Urothelium cell line (cell line): ENCODE measurements at places on chromosomes 11 and 22.

DNA sequence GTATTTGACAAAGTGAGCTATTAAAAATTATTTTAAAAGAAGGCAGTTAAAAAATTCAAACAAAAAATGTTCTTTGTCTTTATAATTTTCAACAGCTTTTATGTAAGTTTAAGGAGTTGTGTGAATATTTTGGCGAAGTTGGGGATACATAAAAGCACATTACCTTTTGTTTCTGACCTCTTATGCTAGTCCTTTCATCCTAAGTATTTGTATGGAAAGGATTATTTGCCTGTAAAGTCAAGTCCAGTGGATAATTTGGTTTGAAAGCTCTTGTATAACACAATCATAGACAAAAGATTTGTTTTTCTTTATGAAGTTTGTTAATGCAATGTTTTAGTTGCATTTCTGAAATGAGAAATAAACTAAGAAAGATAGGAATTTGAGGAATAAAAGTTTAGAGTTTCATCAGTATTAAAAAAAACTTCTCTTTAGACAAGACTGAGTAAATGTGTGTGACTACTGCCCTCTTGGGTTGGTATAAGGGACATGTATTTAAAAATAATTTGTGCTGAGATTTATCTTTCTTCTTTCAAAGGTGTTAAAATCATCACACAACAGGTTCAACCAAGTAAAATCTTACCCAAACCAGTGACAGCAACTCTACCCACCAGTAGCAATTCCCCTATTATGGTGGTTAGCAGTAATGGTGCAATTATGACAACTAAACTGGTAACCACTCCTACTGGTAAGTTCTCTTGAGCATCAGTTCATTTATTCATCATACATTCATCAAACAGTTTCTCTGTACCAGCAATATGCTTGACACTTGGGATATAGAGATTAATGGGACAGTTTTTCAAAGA, 68.2 kb downstream of the EMSY start:
- no peak for DNase-seq

GRCh38 chr11:134994431-134994830, 582.4 kb upstream of the B3GAT1 start:
- DNase-seq: no peak

- DNase-seq: no peak
Observed at GRCh38 chr11:47570651-47571356, 5.4 kb downstream of the PTPMT1 start.

DNA sequence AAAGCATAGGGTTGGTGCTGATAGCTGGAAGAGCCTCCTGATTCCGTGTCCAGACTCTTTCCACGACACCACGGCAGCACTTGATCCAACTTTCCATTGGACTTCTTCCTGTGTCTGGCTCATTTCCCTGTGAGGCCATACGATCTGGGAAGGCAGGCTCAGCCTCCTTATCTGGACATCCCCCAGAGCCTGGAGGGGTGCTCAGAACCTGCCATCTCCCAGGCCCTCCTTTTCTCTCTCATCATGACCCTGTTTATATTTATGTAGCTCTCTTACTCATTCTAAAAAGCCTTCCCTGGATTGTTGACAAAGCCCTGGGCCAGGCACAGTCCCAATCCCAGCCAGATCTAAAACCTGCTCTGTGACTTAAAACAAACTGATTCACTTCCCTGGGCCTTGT, 7.8 kb upstream of the BCL9L start:
- DNase-seq: no peak

DNA sequence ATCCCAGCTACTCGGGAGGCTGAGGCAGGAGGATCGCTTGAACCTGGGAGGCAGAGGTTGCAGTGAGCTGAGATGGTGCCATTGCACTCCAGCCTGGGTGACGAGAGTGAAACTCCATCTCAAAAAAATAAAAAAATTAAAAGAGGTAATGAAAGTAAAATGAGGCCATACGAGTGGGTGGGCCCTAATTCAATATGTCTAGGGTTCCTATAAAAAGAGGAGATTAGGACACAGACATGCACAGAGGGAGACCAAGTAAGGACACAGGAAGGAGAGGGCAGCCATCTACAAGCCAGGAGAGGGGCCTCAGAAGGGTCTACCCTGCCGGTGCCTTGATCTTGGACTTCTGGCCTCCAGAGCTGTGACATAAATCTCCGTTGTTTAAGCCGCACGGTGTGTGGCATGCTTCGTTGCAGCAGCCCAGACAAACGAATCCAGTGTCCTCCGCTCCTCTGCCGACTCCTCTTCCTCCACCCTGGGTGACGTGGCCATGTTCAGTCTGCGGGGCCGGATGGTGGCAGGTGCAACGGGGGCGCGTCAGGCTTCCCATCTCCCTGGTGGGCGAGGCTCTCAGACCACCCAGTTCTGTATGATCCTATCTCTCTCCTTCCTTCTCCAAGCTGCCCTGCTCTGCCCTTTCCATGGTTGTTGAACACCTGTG, 51.6 kb upstream of the PARVG start:
- no peak for DNase-seq

DNA sequence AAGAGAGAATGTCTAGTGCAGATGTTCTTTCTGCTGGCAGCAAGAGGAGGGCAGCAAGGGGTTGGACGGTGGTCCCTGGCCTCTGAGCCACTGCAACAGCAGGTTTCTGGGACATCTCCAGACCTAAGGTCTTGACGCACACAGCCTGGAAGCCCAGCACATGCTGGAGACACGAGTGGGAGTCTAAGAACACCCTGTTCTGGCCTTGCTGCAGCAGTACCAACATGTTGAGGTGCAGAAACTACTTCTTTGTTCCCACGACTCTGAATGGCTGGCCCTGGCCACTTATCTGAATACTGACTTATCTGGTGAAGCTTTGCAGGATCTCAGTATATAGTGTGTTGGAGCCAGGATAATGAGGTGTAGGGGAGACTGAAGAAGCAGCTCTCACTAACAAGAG, 6.8 kb downstream of the MICAL2 start:
- no peak for DNase-seq

DNA sequence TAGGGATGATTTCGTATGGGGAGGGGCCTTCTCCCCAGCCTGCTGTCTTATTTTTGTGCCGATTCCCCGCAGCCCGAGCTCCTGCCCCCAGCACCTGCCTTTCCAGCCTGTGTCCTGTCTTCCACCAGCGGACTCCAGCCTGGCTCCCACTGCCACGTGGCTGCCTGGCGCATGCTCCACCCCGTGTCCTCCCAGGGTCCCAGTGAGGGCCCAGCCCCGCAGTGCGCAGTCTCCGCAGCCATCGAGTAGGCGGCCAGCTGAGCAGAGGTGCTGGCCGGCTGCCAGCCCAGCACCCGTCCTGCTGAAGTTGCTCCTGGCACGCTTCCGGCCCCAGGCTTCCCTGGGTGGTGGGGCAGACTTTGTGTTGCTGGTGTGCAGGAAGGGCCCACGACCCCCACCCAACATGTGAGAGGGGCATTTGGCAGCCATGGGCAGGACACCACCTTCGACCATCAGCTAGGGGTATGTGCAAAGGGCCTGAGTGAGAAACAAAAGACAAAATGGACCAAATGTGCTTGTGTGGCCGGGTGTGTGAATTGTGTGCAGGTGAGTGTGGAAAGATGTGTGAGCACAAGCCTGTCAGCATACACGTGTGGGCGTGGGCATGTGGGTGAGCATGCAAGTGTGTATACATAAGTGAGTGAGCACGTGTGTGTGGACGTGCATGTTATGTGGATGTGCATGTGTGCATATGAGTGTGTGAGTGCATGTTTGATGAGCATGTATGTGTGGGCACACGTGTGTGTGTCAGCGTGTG, 55.9 kb downstream of the RTN4R start:
- peak; percentile 98 for DNase-seq

- DNase-seq: no peak
Observed at GRCh38 chr11:102345904-102346303, 1.1 kb upstream of the BIRC2 start.

- no peak for DNase-seq
Observed at GRCh38 chr11:119404872-119405271, 18.1 kb downstream of the THY1 start.

- peak; percentile 22 for DNase-seq
Observed at GRCh38 chr11:5522308-5522707, 5.8 kb upstream of the UBQLNL start.

- DNase-seq: peak; percentile 89
Observed at GRCh38 chr22:38353142-38353629, 36.0 kb upstream of the CSNK1E start.

GRCh38 chr22:29062286-29062821, 723 bp upstream of the C22orf31 start:
- DNase-seq: no peak

DNA sequence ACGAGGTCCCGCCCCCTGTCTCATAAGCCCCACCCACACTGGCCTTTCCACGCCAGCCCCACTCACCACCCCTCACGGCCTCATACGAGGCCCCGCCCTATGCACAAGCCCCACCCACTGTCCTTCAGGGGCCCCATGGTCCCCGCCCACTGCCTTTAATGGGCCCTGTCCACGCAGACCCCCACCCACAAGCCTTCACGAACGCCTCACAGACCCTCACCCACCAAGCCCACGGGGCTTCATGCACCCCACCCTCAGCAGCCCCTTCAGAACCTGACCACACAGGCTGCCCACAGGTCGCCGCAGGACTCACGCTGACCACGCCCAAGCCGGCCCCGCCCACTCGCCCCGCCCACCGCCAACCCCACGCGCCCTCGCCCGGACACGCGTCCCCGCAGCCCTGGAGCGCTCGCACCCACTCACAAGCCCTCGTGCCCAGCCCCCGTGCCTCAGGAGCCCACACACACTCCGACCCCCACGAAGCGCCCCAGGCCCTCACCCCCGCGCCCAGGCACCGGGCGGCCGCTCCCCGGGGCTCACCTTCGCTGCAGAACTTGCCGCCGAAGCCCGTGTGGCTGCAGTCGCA, 10.5 kb downstream of the NRXN2 start:
- DNase-seq: no peak

- no peak for DNase-seq
Observed at GRCh38 chr11:64095273-64095817, 59.6 kb downstream of the FLRT1 start.

DNA sequence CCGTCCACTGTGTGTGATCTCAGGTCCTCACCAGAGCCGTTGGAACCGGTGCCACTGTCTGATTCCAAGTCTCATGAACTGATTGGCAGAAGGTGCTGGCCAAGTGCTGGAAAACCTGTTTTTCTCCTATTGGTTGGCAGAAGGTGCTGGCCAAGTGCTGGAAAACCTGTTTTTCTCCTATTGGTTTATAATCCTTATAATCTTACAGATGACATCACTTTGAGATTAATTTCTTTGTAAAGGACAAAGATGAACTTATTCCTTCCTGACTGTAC, 1106.3 kb downstream of the BRD1 start:
- no peak for DNase-seq
